A549 treated with ZK216348 at 1 μM for 4 hours (cell line): ENCODE measurements at places on chromosomes 6 and 20. TPM values are rescaled to one million over a fixed set of nuclear protein-coding genes. Genes with fewer than 3 reads are reported as not detected.

Gene BMP7
- total RNA-seq, result 0.13 to 0.78 TPM (median 0.55 TPM) in 5 replicates

Gene RIPOR3
- 0.06 to 0.08 TPM in 2 of 5 replicates, not detected in the others for total RNA-seq

Gene MCCD1
- total RNA-seq, result not detected in 5 replicates

Gene DEFB121
- total RNA-seq, result not detected in 5 replicates

Gene ZFP57
- not detected in 5 replicates for total RNA-seq

Gene MEP1A
- not detected in 5 replicates for total RNA-seq

Gene C20orf141
- 0.36 TPM in 1 of 5 replicates, not detected in the others for total RNA-seq

Gene HLA-DMB
- 1.1 to 2.2 TPM (median 1.8 TPM) in 5 replicates for total RNA-seq

Gene RBBP8NL
- 0.28 to 0.56 TPM (median 0.34 TPM) in 5 replicates for total RNA-seq

Gene GGTLC1
- total RNA-seq, result not detected in 5 replicates

Gene SNAP25
- 11.5 to 20.3 TPM (median 15.3 TPM) in 5 replicates for total RNA-seq

Gene FAM210B
- 8.5 to 12.8 TPM (median 12.5 TPM) in 5 replicates for total RNA-seq

Gene ANKEF1
- total RNA-seq, result 6.8 to 7.9 TPM (median 7.4 TPM) in 5 replicates

Gene MUC22
- total RNA-seq, result 0.02 TPM in 1 of 5 replicates, not detected in the others

Gene ID1
- 269 to 530 TPM (median 412 TPM) in 5 replicates for total RNA-seq

Gene PPIL4
- total RNA-seq, result 13.0 to 29.4 TPM (median 14.5 TPM) in 5 replicates

Gene SLC35F1
- not detected in 5 replicates for total RNA-seq

Gene NFKBIE
- 8.2 to 12.2 TPM (median 9.3 TPM) in 5 replicates for total RNA-seq

Gene NMBR
- total RNA-seq, result not detected in 5 replicates

Gene CD93
- total RNA-seq, result not detected in 5 replicates

Gene TINAG
- total RNA-seq, result not detected in 5 replicates

Gene EEF1A2
- 112 to 179 TPM (median 154 TPM) in 5 replicates for total RNA-seq

Gene GINM1
- total RNA-seq, result 20.4 to 35.5 TPM (median 25.9 TPM) in 5 replicates

Gene CEP162
- total RNA-seq, result 1.2 to 3.0 TPM (median 1.7 TPM) in 5 replicates

Gene C6orf132
- total RNA-seq, result 1.3 to 2.6 TPM (median 1.9 TPM) in 5 replicates

Gene TMEM244
- not detected in 5 replicates for total RNA-seq

Gene ZNF165
- 0.57 to 1.5 TPM (median 0.83 TPM) in 5 replicates for total RNA-seq

Gene SLC22A16
- not detected in 5 replicates for total RNA-seq

Gene COL21A1
- 0.38 to 0.84 TPM (median 0.56 TPM) in 5 replicates for total RNA-seq

Gene MAP7
- 22.2 to 29.9 TPM (median 26.3 TPM) in 5 replicates for total RNA-seq

Gene GLP1R
- total RNA-seq, result not detected in 5 replicates

Gene SAMD5
- total RNA-seq, result 0.58 to 0.87 TPM (median 0.70 TPM) in 5 replicates

Gene F13A1
- not detected in 5 replicates for total RNA-seq

Gene NRSN1
- not detected in 5 replicates for total RNA-seq

Gene EPPIN
- not detected in 5 replicates for total RNA-seq

Gene THEMIS
- total RNA-seq, result not detected in 5 replicates

Gene PTCRA
- not detected in 5 replicates for total RNA-seq

Gene IL20RA
- total RNA-seq, result not detected in 5 replicates

Gene RFX6
- not detected in 5 replicates for total RNA-seq

Gene C20orf202
- total RNA-seq, result not detected in 5 replicates

Gene PLCB4
- total RNA-seq, result 11.6 to 20.7 TPM (median 15.1 TPM) in 5 replicates

Gene HLA-C
- 36.3 to 55.7 TPM (median 52.6 TPM) in 5 replicates for total RNA-seq

Gene CCN2
- 43.2 to 82.6 TPM (median 64.5 TPM) in 5 replicates for total RNA-seq

Gene VSTM2L
- total RNA-seq, result 10.6 to 19.8 TPM (median 15.5 TPM) in 5 replicates

Gene RAD21L1
- total RNA-seq, result not detected in 5 replicates

Gene NKAIN2
- not detected in 5 replicates for total RNA-seq
